Stimulated activated naive CD8-positive, alpha-beta T cell treated with anti-CD3 and anti-CD28 coated beads, Interleukin-15, Interleukin-2, amounts not matched to agents 100 U/mL and 50 U/mL, for 24 hours (primary cell): ENCODE measurements at places on chromosomes 16 and 17.

GRCh38 chr16:30621765-30622164 is 11.6 kb upstream of the ZNF689 start:
- no peak for DNase-seq

- DNase-seq, result no peak
Measured at GRCh38 chr17:39281806-39282205, 56.1 kb upstream of the STAC2 start.

DNA sequence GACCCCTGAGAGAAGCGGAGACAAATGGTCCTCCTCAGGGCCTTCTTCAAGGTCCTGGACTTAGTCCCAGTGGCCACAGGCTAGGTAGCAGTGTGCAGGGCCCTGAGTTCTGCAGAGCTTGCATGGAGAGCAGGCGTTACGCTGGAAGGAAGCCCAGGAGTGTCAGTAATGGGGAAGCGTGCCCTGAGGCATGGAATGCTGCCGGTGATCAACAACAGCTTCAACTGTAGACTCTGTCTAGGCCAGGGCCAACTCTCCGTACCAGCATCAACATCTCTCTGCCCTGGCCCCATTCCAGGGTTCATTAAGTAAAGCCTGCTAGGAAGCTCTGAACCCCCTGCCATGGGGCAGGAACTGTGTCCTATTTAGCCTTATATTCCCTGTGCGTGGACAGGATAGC is 568 bp upstream of the TNK1 start:
- no peak for DNase-seq

- no peak for DNase-seq
Measured at GRCh38 chr16:11601911-11602310, 15.2 kb upstream of the LITAF start.

GRCh38 chr17:81502471-81503017 is 10.1 kb downstream of the ACTG1 start:
- DNase-seq, result no peak

- peak; percentile 74 for DNase-seq
Measured at GRCh38 chr17:38704606-38705522, at the start of gene MLLT6. Gene MLLT6, plus strand, starts transcription at chr17:38705273. Its CDS starts 360 bp downstream, at chr17:38705633.

DNA sequence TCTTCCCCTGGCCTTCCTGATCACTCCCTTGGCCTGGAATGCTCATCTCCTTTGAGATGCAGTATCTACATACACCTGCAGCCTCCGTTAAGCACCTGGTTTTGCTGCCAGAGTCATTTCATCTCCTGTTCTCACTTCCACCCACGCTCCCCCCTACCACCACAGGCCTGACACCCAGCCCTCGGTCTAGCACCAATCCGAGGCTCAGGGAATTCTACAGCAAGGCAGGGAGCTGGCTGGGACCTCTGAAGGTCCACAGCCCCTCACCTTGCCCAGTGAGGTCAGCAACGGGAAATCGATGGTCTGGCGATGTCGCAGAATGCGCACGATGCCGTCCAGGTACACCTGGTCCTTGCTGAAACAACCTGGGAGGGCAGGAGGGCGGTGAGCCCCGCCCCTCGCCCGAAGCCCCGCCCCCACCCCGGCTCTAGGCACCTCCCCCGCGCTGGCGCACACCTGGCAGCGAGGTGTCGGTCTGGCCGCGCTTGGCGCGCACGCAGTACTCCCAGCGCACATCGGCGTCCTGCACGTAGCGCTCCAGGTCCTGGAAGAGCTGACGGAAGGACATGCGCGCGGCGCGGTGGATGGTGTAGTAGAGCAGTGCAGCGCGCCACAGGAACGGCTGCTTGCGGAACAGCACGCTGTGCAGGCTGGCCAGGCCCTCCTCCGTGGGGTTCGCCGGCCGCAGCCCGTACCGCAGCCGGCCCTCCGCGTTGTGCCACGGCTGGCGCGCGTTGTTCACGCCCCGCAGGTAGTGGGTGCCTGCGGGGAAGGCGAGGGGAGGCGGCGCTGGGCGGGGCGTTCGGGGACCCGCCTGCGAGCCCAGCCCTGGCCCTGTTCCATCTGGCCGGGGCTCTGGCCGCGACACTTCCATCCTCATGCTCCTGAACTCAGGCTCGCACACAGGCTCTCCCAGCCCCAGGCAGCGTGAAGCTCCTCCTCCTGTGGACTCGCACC is 5.7 kb downstream of the MATCAP1 start:
- peak; percentile 53 for DNase-seq

DNA sequence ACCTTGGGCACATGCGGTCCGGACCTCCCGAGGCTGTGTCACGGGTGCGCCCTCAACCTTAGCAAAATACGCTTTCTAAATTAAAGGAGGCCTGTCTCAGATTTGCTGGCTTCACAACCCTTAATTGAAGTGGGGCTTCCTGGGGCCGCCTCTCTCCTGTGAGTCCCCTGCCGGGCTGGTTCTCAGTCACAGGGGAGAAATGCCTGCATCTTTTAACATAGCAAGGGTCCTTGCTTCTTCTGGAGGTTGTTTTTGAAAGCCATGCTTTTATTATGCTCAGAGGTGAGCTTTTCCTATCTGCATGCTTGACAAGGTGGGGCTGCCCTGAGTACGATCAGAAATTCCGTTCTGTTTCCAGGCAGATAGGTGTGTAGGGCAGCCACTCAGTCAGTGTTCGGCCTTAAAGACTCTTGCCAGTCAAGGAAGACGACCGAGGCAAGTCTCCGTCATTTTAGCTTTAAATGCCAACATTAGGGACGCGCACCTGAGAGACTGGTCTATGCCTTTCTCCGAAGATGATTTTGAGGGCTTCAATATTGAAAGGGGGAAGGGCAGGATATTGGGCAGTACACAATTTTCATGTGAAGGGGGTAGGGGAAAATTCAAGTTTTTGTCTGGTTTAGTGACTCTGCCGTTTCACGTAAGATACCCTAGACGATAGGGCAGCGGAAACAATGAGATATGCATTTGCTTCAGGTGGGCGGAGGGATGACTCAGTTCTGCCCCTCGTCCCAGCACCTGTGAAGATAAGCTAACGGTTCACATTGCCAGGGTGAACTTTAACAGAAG is 5.5 kb upstream of the SLC7A5 start:
- peak; percentile 84 for DNase-seq

DNA sequence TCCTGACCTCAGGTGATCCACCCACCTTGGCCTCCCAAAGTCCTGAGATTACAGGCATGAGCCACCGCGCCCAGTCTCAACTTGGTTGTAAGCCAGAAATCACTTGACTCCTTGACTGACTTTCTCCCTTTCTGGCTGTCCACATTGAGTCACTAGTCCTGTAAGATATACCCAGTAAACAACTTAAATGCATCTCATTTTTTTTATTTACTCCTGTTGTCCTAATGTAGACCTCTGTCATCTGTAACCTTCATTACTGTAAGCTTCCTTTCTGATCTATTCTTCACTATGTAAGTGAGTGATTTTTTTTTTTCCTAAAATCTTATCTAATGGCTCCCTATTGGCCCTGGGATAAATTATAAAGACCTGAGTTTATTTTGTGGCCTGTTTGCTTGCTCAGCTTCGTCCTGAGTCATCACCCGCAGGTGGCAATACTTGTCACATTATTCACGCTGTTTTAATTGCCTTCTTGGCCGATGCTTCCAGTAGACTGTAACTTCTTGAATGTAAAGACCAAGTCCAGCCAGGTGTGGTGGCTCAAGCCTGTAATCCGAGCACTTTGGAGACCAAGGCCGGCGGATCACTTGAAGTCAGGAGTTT is 41.0 kb downstream of the PAFAH1B1 start:
- DNase-seq, result no peak

DNA sequence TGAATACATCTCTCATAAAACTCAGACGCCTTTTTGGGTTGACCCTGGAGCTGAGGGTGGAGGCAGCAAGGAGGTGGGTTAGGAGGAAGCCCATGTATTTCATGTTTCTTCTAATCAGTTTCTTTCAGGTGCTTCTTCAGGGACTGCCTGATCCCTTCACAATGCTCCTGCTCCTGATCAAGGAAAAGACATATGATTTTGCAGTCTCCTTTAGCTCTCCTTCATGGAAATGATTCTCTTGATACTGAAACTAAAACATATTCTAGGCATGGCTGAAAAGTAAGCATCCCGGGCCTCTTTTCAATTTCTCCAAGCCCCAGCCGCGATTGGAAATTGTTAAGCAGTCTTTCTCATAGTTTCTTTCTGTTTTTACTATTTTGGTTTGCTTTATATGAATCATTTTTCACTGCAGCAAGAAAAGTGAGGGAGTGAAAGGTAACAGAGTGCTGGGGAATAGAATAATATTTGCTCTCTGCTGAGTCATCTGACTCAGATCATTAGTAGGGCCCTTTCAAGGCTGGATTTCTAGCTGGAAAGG is 730.7 kb downstream of the CDH11 start:
- DNase-seq, result no peak

- DNase-seq, result no peak
Measured at GRCh38 chr16:87918338-87918737, 18.0 kb downstream of the CA5A start.

DNA sequence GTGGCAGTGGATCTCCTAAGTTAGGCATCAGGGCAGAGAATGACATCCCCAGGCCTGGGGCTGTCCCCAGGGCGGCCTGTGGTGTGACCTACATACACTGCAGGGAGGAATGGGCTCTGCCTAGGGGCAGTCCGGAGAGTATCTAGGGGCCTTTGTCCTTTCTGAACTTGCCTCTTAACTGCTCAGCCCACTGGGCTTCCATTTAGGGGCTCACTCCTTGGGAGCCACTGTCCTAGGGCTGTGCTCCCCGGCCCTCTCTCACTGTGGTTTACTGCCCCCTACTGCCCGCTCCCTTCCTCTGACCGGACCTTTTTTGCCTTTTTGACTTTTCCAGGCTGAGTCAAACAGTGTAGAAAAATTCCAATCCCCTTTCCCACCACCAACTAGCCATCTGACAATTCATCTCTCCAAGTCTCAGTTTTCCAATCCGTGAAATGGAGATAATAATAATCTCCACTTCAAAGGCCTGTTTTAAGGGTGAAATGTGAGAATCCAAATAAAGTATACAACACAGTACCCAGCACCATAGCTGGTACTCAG is 66.8 kb downstream of the DNAH3 start:
- peak; percentile 68 for DNase-seq

GRCh38 chr17:82780195-82780594 is 28.3 kb downstream of the TBCD start:
- no peak for DNase-seq

- DNase-seq, result no peak
Measured at GRCh38 chr17:4194796-4195195, 51.8 kb downstream of the CYB5D2 start.

DNA sequence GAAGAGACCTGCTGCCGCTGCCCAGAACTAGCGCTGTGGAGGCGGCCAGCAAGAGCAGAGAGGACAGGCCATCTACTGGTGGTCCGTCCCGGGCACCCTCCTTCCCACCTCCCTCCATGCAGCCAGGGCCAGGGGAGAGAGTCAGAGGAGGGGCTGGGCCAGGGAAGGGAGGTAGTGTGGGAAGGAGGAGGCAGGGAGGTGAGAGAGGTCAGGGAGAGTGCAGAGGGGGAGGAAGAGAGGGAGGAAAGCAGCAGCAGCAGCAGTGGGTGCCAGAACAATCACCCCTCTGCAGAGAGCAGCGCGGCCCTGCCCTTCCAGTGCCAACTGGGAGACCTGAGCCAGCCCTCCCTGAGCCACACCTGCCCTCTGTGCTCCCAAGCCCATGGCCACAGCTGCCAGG is 6.6 kb downstream of the C16orf95 start:
- no peak for DNase-seq
